ENCODE measurements at places on chromosomes 6 and 20.

GRCh38 chr6:96803106-96803481, 34.2 kb downstream of the GPR63 start:
- no peak for DNase-seq

DNA sequence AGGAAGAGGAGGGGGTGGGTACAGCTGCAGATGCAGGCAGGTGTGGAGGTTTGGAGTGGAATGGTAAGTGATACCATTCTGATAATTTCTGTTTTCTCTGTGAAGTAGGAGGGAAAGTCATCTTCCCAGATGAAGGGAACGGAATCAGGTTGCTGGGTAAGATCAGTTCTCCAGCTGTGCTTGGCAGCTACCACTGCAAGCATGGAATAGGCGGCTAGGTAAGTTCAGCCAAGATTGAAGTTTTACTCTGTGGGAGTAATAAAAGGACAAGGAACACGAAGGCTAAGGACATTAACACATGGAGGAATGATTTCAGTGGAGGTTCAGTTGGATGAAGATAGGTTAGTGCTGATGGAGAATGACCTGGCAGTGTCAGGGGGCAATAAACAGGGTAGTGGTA, 128.3 kb downstream of the CARMIL1 start:
- DNase-seq: no peak

GRCh38 chr20:47464380-47465101, 37.1 kb upstream of the NCOA3 start:
- DNase-seq: no peak

DNA sequence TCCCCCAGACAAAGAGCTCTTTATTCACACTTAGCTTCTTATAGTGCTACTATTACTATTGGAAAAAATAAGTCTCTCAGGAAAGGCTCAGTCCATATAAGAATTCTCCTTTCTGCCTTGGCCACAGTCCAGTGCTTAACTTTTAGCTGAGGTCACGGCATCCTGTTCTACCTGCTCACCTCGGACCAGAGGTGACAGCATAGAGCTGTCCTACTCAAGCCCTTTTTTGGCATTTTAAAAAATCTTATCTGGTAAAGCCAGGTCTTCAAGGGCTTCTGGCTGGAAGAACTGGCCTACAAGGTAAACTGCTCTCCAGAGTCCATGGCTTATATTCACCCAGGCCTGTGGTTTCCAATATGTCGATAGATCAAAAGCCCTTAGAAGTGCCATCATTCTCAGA, 109.7 kb downstream of the RCAN2 start:
- DNase-seq: no peak

DNA sequence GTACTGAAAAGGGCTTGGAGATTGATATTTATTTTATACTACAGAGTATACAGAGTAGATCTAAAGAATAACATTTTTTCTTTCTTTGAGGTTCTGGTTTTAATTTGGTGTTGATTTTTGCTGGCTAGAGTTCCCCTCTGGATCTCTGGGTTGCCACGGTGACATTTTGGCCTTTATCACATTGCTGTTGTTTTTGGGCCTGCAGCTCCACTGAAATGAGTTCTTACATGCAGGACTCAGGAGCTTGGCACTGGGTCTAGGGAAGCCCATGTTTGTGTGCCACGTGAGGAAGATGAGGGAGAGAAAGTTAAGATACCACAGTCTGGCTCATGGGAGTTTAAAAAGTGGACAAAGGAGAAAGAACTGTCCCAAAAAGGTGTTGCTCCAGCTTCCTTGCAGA, 7.4 kb upstream of the TFAP2C start:
- no peak for DNase-seq

DNA sequence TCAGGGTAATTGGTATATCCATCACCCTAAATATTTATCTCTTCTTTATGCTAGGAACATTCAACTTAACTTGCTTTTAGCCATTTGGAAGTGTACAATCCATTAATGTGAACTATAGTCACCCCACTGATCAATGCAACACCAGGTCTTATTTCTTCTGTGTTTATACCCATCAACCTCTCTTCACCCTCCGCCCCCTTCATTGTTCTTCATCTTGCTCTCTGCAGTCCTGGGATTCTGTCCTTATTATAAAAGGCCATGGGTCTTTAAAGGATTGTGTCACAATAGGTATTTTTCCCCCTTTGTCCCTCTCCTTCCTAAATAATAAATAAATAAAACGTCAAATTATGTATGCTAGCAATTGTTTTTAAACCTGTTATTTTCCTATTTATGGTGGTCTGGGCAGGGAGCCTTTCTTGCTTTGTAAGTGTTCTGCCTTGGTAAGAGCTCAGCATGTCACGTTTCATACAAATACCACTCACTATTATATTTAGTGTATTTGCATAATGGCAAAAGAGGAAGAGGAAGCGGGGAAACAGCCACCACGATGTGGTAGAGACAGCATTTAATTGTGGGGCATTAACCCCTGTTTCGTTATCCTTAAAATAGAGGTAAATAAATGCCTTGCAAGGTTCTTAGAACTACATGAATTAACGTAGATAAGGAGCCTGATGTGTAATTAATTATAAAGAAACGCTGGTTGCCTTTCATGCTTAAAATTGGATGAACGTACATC, 1.9 kb downstream of the ABRACL start:
- DNase-seq: no peak

DNA sequence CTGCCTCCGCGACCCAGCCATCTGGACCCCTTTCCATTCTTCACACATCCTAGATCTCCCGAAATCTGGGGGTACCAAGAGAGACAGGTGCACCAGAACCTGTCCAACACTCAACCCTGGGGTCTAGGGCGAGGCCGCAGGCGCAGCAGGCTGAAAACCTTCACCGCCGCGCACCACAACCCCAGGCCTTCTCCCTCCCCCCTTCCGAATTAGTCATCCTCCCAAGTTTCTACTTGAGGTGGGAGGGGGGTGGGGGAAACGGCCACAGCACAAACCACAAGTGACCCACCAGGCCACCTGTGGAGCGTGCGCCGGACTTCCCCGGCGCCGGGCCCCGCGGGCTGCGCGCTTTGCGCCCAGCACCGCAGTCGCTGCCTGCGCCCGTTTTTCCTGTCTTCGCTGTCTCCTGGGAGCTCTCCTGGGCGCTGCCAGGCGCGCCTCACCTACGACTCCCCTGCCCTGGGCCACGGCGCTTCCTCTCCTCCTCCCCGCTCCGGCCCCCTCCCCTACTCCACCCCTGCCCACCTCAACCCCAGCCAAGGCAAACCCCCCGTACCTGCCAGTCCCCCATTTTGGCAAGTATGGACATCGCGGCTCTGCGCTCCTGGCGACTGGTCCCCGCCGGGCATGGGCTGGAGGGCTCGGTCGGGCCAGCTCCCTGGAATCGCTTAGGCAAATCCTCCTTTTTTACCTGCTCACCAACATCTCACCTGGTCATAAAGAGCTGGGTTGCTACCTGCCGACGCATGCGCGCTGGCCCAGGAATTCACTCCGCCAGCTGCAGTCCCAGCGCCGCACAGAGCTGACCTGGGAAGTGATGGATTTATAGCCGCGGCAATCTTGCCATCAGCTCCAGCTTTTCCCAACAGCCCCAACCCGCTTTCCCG, 4.2 kb upstream of the TFAP2A start:
- DNase-seq: no peak

- DNase-seq: no peak
These were observed 1567.8 kb upstream of the DEFB115 start for GRCh38 chr20:29689411-29690225.

GRCh38 chr6:132590362-132590761, 821 bp upstream of the TAAR5 start:
- DNase-seq: no peak

- no peak for DNase-seq
These were observed 11.5 kb downstream of the OR2H2 start for GRCh38 chr6:29596381-29596900.

DNA sequence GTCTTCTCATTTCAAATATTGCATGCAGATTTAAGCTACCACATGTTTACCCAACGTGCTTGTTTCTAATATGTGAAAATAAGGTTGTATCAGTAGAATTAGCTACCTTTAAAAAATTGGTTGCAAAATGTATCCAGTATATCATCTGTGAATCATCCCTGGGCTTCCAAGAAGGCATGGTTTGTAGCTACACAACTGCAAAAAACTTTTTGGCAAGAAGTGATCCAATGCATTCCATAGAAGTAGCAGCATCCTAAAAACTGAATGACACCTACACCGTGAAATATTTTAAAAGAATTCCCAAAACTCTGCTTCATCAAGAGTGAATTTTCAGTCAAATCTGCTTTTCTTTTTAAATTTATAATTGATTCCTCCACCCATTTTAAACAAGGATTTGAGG, 89.1 kb downstream of the AIG1 start:
- DNase-seq: no peak

DNA sequence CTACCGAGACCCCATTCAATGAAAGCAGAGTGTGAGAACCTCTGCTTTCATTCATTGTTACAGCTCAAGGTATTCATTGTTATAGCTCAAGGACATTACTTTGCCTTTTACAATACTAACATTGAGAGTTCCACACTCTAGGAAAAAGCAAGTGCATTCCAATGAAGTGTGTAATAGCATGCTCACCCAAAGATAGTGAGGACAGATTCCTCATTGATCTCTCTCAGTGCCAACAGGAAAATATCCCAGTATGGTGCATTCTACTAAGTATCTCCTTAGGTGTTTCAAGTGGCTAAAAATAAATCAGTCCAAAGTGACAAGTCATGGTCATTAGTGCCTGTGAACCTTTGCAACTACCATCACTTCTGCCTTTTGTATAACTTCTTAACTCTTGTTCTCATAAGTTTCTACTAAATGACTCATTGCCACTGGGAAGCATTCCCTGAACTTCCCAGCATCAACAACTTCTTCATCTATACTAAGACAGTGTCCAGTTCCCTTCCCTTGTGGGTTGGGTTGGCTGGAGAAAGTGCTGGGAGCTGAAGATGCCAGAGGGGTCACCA, 140.7 kb upstream of the STXBP5 start:
- DNase-seq: no peak

- DNase-seq: no peak
These were observed 133.8 kb upstream of the CCN2 start for GRCh38 chr6:132084811-132085509.

DNA sequence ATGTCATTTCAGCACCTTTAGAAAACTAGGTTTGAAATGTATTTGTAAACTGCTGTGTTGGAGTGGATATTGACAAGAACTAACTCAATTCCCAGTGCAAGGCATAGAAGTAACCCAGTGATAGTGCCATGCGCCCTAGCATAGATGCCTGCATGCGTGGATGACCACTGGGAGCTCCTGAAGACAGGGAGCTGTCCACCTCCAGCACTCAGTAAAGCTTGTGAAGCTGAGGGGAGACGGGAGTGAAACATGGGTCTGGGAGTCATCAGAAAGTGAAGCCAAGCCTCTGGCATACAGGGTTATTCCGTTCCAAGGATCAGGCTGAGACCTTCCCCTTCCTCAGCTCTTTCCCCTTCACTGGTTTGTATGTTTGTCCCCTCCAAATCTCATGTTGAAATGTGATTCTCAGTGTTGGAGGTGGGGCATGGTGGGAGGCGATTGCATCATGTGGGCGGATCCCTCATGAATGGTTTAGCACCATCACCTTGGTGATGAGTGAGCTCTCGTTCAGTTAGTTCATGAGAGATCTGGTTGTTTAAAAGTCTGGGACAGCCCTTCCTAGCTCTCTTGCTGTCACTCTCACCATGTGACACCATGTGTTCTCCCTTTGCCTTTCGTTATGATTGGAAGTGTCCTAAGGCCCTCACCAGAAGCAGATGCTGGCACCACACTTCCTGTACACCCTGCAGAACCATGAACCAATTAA, 146.5 kb upstream of the FERMT1 start:
- DNase-seq: no peak
